Hair follicle dermal papilla cell (primary cell): ENCODE measurements at places on chromosomes 6 and 20. TPM values are rescaled to one million over a fixed set of nuclear protein-coding genes. Genes with fewer than 3 reads are reported as not detected.

LHFPL5 gene
- not detected in 2 replicates for total RNA-seq

ADAM33 gene
- total RNA-seq, result 194 and 229 TPM in 2 replicates

PSMB8 gene
- 59.1 and 69.7 TPM in 2 replicates for total RNA-seq

AMD1 gene
- total RNA-seq, result 86.5 and 98.5 TPM in 2 replicates

TTK gene
- 1.8 and 2.3 TPM in 2 replicates for total RNA-seq

GRIK2 gene
- total RNA-seq, result 1.3 and 1.5 TPM in 2 replicates

MAPK13 gene
- 2.8 and 4.1 TPM in 2 replicates for total RNA-seq

IL17A gene
- total RNA-seq, result not detected in 2 replicates

SNAI1 gene
- total RNA-seq, result 3.1 and 3.5 TPM in 2 replicates

RNF144B gene
- 10.9 and 25.3 TPM in 2 replicates for total RNA-seq

POM121L2 gene
- total RNA-seq, result not detected in 2 replicates

LMBRD1 gene
- total RNA-seq, result 30.7 and 33.4 TPM in 2 replicates

SLC16A10 gene
- total RNA-seq, result 0.81 TPM in 1 of 2 replicates, not detected in the other

TRIM10 gene
- not detected in 2 replicates for total RNA-seq

KCNK5 gene
- not detected in 2 replicates for total RNA-seq

TRAM2 gene
- 149 TPM in 2 replicates for total RNA-seq

OOEP gene
- total RNA-seq, result 0.16 TPM in 1 of 2 replicates, not detected in the other

CASS4 gene
- 1.8 and 2.7 TPM in 2 replicates for total RNA-seq

KHDC1L gene
- 1.1 TPM in 1 of 2 replicates, not detected in the other for total RNA-seq

SRMS gene
- not detected in 2 replicates for total RNA-seq

C4A gene
- 4.9 and 6.8 TPM in 2 replicates for total RNA-seq

MARCKS gene
- total RNA-seq, result 342 and 387 TPM in 2 replicates

TCP11 gene
- total RNA-seq, result 0.49 and 1.1 TPM in 2 replicates

OR2B6 gene
- total RNA-seq, result not detected in 2 replicates

SYNDIG1 gene
- 1.8 and 3.2 TPM in 2 replicates for total RNA-seq
